ENCODE measurements at places on chromosomes 12 and 14.

- no peak overlapping the region for H3K4me3 ChIP-seq
- no peaks in the 10 kb centered on the region for H3K36me3 ChIP-seq
- peaks cover 7% of the 10 kb centered on the region for H3K27me3 ChIP-seq
- DNase-seq: no peak
- no peak overlapping the region for H3K27ac ChIP-seq
Measured at GRCh38 chr12:25459541-25459951, 93.5 kb downstream of the LMNTD1 start.

- H3K27me3 ChIP-seq: no peaks in the 10 kb centered on the region
- peaks cover 51% of the 10 kb centered on the region for H3K36me3 ChIP-seq
- peak overlapping the region; percentile 24 for H3K27ac ChIP-seq
- DNase-seq: no peak
- peaks cover 65% of the 10 kb centered on the region for H3K4me1 ChIP-seq
Measured at GRCh38 chr12:104694161-104694560, 237.4 kb downstream of the CHST11 start.

DNA sequence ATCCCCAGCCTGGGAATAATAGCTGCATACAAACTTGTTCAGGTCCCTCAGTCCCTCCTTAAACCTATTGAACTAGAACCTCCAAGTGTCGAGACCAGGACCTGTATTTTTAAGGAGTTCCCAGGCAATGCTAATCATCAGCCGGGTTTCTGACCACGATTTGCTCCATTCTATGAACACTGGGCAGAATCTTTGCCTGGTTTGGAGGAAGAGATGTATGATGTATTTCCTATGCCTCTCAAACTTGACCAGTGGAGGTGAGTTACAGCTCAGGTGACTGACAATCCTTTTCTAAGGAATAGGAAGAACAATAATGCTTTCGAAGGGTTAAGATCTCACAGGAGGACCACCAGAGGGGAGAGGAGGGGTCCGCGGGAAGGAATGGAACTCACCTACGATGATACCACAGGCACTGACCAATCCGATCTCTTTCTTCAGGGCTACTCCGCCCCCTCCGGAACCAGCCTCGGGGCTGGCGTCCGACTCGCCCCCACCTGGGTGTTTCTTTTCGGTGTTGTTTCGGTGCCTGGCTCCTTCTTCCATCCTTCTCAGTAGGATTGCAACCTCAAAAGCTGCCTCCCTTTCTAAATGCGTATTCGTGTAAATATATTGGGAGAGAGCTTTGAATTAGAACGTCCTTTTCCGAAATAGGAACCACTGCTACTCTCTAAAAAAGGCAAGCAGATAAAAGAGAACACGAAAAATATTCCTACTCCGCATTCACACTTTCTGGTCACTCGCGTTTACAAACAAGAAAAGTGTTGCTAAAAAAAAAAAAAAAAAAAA is 895 bp downstream of the SLC7A8 start:
- peak; percentile 17 for DNase-seq
- H3K4me3 ChIP-seq: no peak overlapping the region
- no peaks in the 10 kb centered on the region for H3K36me3 ChIP-seq

- DNase-seq: no peak
- peaks cover 28% of the 10 kb centered on the region for H3K4me1 ChIP-seq
- H3K36me3 ChIP-seq: peaks cover 5% of the 10 kb centered on the region
- H3K27ac ChIP-seq: no peak overlapping the region
- H3K4me3 ChIP-seq: no peak overlapping the region
- H3K27me3 ChIP-seq: no peaks in the 10 kb centered on the region
Measured at GRCh38 chr12:123998991-123999359, 26.0 kb downstream of the ZNF664 start.

DNA sequence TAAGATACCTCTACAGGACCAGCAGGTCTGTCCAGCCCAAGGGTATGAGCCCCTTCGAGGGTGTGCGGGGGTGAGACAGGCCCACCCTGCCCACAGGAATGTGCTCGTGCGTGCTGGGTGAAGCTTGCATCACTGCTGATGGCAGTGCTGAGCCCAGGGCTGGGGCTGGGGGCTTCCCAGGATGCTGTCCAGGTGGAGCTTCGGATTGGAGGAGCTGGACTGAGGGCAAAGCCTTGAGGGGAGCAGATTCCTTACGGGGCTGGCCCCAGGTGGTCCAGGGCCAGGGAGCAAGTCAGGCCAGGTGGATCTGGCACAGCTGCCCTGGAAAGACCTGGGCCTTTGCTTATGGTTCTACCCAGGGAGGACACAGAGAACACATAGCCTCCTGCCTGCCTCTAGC is 2.5 kb upstream of the KRT85 start:
- no peaks in the 10 kb centered on the region for H3K36me3 ChIP-seq
- H3K27ac ChIP-seq: no peak overlapping the region
- no peak overlapping the region for H3K4me3 ChIP-seq
- DNase-seq: no peak
- no peaks in the 10 kb centered on the region for H3K4me1 ChIP-seq

DNA sequence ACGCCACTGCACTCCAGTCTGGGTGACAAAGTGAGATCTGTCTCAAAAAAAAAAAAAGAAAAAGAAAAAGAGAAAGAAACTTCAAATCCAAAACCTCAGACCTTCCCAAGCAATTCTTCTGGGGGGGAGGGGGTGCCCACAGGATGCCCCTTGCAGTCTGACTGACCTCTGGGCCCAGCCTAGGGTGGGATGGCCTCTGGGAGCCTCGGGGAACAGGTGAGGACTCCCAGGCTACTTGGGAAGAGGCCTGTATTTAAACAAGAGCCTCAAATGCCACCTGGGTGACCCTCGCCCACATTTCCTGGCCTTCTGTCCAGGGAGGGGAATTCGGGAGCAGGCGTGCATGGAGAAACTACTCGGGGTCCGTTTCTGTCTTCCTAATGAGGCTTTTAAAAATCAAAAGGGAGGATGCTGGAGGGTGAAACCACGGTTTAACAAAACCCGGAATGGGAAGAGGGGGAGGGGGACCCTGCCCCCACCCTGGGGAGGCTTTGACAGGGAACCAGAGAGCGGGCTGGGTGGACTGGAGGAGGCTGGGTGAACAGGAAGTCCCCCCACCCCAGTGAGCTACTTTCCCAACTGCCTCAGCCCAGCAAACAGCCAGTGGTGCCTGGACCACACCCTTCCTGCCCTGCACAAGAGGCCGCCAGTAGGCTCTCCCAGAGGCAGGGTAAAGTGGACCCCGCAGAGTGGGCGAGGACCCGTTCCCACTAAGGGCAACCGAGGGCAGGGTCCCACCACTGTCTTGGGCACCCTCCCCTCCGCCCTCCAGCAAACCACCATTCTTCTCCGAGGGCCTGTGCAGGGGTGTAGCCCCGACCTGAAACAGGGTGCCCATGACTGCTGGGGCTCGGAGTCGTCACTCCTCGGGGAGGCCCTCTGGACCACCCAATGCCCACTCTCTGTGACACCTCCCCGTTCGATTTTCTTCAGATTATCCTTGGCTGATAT is 1.5 kb upstream of the FBRSL1 start:
- H3K27ac ChIP-seq: peak overlapping the region; percentile 97
- H3K36me3 ChIP-seq: peaks cover 8% of the 10 kb centered on the region
- peaks cover 38% of the 10 kb centered on the region for H3K4me1 ChIP-seq

DNA sequence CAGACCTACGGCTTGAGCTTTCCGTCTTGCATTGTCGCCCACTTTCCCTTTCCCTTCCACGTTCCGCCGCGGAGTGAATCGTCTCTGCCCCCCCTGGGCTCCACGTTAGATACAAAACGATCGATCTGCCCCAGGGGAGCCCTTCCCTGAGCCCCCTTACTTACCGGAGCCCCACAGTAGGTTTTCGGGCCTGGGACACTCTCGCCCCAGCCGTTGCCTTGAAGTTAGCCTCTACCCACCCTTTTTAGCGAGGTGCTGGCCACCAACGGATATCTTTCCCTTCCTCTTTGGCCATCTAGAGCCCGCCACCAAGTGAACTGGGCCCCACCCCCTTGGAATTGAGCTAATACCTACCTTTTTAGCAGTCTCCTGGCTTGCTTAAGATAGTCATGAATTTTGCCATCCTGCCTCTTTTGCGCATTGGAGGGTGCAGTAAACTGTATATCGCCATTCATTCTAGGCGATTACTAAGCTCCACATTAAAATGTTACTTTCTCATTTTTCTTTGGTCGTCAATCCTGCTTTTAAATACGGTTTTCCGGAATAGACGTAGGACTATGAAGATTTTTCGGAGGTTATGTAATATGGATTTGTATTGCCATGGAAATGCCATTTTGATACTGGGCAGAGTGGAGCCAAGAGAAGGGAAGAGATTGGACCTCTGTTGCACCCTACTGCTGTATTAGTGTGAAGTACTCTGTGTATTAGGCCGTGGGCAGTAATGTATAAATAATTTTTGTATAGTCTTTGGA is 764 bp downstream of the RBM25 start:
- H3K27ac ChIP-seq: no peak overlapping the region
- H3K36me3 ChIP-seq: peaks cover 22% of the 10 kb centered on the region
- no peaks in the 10 kb centered on the region for H3K27me3 ChIP-seq
- no peak for DNase-seq
